NCI-H526 (cell line): ENCODE measurements at places on chromosomes 4 and X.

DNA sequence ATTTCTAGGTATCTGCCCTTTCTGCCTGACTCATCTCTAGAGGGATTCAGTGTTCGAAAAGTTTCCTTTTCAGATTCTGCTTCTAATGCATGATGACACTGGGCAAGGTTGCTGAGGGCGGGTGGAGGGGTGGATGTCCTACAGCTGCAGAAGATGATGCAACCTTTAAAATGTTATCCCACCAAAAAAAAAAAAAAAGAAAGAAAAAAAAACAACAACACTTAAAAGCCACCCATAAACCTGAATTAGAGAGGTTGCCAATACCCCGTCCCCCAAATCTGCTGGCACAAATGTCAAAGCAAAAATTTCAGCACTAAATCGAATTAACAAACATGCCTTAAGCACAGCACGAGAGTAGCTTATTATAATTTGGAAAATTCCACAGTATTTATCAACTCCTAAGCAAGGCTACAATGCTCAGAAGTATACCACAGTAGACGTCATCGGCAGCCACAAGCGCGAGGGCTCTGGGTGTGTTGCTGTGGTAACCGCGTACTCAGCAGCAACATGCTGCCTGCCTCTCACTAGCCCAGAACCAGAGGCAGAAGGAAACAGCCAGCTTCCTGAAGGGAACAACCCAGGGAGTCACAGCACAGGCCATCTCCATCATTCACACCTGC, 167.5 kb upstream of the MAP3K15 start:
- no peak for DNase-seq

- DNase-seq: no peak
Observed at GRCh38 chrX:130772105-130772775, 130.8 kb downstream of the ENOX2 start.

- DNase-seq: peak; percentile 7
Observed at GRCh38 chr4:26141911-26142638, 178.7 kb upstream of the RBPJ start.

GRCh38 chr4:151882072-151882803, 121.4 kb upstream of the GATB start:
- no peak for DNase-seq

DNA sequence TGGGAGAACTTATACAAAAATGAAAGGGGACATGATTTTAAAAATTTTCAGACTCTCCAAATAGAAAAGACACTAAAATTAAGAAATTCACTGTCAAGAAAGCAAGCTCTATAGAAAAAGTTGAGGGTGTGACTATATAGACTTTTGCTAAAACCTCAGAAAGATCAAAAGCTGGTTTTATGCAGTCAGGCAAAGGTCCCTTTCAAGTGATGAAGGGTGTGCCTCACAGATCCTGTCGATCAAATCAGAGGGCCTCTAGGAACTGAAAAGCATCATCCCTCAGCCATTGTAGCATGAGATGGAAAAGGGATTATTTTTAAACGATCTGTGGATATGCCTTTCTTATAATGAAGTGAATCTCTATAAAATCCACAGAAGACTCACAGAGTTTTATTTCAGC, 116.5 kb downstream of the FAM13A start:
- DNase-seq: no peak

GRCh38 chrX:138298268-138298667, 413.2 kb downstream of the FGF13 start:
- DNase-seq: peak; percentile 4

- DNase-seq: peak; percentile 9
Observed at GRCh38 chrX:142804085-142804484, 221.6 kb upstream of the SPANXN4 start.

- no peak for DNase-seq
Observed at GRCh38 chr4:1579001-1579900, 104.9 kb downstream of the FAM53A start.

- no peak for DNase-seq
Observed at GRCh38 chr4:54082168-54082567, 17.8 kb upstream of the CHIC2 start.

- no peak for DNase-seq
Observed at GRCh38 chr4:149047368-149047767, 605.2 kb upstream of the NR3C2 start.

DNA sequence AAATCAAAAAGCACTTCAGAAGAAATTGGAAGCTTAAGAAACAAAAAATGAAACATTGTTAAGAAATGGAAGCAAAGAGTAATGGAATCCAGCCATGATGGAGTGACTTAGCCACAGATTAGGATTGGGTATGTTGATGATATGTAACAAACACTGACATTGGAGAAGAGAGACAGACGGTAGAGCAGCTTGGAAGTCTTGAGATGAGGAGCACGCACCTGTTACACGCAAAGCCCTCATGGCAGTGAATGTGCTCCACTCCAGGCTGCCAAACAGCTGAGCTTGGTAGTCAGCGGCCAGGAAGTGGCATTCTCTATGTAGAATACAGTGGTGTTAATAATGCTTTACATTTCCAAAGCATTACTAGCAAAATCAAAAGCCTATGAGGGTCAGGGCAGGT, 56.9 kb upstream of the GPRIN3 start:
- DNase-seq: no peak

DNA sequence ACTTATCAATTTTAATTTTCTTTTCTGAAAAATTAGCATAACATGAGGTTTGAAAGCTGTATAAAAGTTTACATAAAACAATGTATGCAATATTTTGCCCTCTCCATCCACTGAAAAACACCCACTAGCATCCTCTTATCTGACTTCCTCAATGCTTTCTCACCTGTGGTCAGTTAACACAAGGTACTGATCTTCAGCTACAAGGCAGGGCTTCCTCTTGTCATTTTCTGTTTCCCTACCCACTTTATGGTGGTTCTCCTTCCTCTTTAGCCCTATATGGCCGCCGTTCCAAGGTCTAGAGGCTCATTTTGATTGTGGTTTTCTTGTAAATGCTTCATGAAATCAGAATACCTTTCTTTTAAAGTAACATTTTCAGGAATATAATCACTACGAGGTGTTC, 618.6 kb upstream of the CPEB2 start:
- DNase-seq: no peak

GRCh38 chrX:12955882-12956703, 18.8 kb upstream of the TMSB4X start:
- DNase-seq: no peak

DNA sequence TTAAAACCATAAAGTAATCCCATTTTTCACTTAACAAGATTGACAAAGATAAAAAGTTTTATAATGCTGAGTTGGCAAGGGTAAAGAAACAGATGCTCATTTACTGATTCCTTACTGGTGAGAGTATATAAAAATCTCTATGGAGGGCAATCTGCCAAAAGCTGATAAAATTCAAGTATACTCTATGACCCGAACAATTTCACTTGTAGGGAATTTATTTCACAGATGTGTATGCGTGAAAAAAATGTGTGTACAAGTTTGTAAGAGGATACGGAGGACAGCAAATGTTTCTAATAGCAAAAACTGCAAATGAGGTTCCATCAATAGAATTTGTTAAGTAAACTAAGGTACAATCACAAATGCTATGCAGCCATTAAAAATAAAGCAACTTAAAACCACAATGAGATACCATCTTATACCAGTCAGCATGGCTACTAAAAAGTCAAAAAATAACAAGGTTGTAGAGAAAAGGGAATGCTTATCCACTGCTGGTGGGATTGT, 23.4 kb downstream of the DHX15 start:
- no peak for DNase-seq

GRCh38 chr4:163042306-163042705, 124.4 kb downstream of the NAF1 start:
- DNase-seq: no peak

- no peak for DNase-seq
Observed at GRCh38 chr4:56626420-56626819, 54.7 kb downstream of the HOPX start.

DNA sequence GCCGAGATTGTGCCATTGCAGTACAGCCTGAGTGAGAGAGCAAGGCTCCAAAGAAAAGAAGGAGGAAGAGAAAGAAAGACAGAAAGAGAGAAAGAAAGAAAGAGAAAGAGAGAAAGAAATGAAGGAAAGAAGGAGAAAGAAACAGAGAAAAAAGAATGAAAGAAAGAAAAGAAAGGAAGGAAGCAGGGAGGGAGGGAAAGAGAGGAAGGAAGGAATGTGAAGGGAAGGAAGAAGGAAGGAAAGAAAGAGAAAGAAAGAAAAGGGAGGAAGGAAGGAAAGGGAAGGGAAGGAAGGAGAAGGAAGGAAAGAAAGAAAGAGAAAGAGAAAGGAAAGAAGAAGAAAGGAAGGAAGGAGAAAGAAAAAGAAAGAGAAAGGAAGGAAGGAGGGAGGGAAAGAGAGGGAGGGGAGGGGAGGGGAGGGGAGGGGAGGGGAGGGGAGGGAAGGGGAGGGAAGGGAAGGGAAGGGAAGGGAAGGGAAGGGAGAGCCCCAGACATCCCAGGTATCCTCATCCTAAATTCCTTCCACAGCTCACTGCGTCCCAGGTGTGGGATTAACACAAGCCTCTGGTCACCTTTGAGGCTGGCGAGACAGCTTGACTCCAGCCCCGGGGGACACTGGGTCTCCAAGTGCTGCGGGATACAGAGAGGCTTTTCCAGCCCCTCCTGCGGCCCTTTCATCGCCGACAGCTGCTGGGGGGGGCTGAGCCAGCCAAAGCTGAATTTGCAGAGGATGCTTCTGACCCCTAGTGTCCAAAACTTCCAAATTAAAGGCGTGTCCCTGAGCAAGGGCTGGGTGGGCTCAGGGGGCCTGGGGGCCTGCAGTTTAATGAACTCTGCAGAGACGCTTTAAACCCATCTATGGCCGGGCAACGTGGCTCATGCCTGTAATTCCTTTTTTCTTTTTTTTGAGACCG, 24.2 kb upstream of the CSF2RA start:
- DNase-seq: no peak

GRCh38 chr4:81757691-81758090, 286.0 kb upstream of the RASGEF1B start:
- no peak for DNase-seq

DNA sequence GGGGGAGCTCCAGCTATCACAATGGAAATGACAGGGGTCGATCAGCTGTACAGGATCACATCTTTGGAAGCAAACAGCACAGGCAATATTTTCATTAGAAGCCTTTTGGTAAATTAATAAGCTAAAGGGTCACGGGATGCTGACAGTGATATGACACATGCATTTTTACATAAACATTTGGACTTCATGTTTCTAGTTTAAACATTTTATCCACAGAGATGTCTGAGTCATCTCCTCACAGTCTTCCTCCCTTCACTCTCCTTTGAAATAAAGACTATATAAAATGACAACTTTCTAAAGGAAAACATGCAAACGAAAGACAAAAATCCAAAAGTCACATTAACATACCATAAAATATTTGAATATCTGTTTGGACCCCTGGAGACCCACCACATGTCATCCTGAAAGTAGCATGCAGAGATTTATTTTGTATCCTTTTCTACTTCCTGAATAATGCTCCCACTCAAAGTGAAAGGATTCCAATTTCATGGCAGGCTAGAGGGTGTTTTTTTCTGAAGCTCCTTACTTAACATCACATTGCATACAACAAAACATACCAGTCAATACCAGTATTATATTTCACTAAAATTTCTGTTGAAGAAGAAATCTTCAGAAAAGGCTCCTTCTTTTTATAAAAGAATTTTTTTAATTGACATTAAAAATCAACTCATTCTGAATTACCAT, 200.1 kb upstream of the PPARGC1A start:
- DNase-seq: no peak
